ENCODE measurements at places on chromosomes 5 and 9.

DNA sequence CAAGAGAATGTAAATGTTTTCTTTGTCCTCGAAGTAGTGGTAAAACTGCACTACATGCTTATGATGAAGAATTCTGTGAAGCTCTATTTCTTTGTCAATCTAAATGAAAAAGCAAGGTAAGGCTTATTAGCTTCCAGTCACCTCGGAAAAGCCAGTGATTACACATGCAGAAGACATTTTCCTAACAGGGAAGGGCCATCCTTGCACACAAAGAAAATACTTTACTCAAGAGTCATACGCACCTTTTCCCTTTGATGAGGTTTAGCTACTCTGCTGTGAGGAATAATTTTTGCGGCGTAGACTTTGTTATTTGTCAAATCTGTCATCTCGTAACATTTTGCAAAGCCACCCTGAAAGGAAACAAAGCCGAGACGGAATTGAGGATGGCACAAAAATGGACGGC lies 1.1 kb downstream of the PLK2 start:
- DNase-seq: no peak

GRCh38 chr5:179264783-179265513 lies 80.3 kb downstream of the ADAMTS2 start:
- DNase-seq: no peak

DNA sequence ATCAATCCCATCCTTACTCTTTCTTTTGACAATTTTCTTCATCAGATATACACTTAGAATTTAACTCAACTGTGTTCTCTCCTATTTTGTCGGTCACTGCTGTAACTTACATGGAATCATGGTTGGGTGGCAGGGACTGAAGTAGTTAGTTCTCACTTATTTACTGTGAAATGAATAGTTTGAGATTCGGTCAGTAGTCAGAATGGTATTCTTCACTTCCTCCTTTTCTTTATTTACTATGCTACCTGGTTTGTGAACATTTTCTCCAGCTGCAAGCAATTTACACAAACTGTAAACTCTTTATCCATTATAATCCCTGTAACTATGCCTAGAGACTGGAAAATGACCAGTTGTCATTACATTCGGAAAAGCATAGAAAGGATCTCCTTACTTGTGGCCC lies 41.5 kb upstream of the GDNF start:
- DNase-seq: no peak

- DNase-seq: no peak
Observed at GRCh38 chr9:90022474-90022873, 417.7 kb downstream of the GADD45G start.

GRCh38 chr5:177389241-177390169 lies 5.3 kb downstream of the SLC34A1 start:
- DNase-seq: no peak

DNA sequence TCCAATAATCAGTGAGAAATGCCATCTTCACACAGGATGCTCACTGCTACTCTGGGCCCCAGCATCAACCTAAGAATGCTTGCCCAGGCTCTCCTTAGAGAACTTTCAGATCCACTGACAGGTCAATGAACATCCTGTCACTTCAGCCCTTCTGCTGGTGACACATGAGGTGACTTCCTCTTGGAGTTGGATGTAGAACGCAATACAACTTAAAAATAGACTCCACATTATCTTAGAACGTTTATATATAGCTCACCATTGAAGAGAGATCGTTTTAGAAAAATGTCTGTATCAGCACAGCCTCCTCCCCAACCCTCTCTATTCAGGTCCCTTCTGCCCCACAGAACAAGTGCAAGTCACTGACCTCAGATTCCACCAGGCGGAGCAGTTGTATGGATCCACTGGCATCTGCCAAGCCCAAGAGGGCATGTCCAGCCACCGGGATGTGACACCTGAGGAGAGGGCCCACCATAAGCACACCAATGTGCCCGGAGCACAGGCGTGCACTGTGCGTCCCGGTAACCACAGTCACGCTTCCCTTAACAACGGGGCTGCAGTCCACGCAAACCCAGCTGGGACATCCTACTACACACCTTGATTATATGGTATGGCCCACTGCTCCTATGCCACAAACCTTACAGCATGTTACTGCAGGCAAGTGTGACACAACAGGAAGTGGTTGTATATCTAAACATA lies 2.9 kb downstream of the DPH7 start:
- no peak for DNase-seq

DNA sequence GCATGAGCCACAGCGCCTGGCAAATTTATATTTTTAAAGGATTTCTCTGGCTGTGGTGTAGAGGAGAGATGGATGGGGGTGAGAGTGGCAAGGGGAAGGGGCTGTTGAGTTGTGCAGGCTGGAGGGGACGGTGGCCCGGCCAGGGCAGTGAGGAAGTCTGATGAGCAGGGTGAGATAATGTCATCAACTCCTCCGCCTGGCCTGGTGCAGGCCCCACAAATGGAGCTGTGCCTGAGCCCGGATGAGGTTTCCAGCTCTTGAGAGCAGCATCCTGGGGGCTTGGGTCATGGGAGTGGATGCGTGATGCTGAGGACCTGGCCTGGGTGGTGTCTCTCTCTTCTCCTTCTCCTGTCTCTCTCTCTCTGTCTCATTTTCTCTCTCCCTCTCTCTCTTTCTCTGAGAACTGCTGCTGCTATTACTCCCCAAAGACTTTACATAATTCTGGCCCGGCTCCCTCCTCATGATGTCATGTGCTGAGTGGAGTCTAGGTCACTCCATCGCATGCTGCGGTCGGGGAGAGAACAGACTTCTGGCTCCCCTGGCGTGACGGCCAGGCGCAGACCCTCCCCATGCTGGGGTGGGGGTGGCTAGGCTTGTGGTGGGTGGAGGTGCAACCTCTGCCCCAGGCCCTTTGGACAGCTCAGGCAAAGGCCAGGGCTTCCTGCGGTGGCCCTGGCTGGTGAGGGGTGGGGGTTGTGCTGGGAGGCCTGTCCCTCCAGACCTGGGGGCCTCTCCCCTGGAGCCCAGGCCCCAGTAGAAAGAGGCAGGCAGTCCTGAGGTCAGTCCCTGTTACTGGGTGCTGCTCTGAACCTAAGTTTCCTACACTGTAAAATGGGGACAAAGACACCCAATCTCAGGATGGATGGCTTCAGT lies 26.4 kb downstream of the FGF18 start:
- DNase-seq: no peak

DNA sequence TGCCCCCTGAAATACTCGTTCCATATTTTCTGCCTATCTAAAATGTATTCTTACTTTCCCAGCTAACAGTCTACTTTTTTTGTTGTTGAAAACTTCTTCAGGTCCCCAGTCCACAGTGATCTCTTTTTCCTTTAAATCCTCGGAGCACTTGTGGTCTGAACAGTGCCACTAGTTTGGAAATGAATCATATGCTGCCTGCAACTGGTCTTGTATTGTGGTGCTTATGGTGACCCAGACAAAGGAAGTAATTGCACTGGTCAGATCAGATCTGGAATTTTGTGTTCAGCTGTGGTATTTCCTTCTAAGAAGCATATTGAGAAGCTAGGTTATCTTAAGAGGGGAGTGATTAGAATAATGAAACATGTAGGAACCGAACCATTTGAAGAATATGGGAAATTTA lies 2.9 kb downstream of the UNC13B start:
- DNase-seq: no peak

DNA sequence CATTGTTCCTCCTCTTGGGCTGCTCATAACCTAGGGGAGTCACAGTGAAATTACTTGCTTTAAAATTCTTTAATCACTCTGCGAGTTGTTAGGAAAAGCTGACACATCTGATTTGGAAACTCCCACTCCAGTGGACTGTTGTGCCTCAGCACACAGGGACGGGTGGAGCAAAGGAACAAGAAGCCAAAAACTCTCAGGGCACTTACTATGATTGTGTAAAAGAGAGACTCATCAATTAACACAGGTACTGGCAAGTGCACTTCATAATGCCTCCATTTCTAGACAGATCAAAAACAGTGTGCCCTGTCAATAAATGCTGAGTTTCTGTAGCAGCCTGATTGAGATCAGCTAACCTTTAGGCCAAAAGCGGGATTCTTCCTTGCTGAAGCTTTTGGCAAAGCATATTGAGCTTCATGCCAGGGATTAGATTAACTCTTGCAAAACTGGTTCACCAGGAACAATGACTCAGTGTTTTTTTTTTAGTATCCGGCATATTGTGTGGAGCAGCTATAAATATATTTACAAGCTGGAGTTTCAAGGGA lies 55.9 kb downstream of the TMC1 start:
- no peak for DNase-seq

DNA sequence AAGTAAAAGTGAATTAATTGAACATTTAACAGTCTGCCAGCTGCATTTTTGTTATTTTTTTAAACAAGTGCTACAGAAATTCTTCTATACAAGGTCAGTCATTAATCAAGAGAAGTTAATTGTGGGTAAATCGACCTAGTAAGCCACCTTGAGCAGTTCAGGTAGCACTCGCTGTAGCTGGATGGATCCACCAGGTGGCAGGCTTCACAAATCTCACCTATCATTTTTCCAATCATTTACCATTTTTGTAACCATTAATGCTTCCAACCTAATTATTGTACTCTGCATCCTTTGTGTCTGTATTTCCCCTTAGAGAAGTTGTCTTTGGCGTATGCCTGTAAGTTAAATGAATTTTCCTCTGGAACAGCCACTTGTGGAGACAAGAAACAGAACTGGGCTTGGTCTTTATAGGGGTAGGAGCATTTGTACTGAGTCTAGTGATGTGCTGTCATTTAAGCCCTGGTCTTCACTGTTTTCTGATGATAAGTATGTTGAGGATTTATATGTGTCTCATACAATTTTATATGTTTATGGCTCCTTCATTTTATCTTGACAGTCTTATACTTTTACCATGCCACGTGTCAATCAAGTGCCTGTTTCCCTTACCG lies 39.5 kb downstream of the CD180 start:
- DNase-seq: no peak

DNA sequence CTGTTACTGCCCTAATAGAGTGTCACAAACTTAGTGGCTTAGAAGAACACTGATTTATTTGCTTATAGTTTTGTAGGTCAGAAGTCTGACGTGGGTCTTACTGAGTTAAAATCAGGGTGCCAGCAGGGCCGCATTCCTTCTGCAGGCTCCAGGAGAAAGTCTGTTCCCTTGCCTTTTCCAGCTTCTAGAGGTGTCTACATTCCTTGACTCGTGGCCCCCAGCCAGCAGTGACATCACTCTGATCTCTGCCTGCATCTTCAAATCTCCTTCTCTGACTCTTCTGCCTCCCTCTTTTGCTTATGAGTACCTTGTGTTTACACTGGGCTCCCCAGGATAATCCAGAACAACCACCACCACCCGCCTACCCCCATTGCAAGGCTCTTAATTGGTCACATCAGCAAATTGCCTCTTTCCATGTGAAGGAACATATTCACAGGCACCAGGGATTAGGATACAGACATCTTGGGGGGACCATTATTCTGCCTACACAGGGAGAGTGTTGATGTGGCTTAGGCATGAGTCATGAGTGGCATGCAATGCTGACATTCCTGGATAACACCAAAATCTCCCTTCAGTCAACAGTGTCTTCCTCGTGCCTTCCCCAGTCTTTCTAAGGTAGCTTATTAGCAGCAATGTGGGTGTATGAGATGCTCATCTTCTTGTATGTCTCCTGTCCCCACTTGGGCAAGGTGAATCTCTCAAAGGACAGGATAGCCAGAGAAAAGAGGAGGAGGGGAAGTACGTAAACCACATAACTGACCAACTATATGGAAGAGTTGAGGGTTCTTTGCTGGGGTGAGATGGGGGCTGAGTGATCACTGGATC lies 24.4 kb downstream of the CYFIP2 start:
- DNase-seq: no peak
